ENCODE measurements at places on chromosomes 7 and 10. TPM values are rescaled to one million over a fixed set of nuclear protein-coding genes. Genes with fewer than 3 reads are reported as not detected.

Gene UPK3BL2
- total RNA-seq = 1.6 TPM

Gene ACBD7
- 7.3 TPM for total RNA-seq

Gene GFRA1
- total RNA-seq = 46.3 TPM

Gene CUBN
- 0.16 TPM for total RNA-seq

Gene FAM25C
- not detected for total RNA-seq

DNA sequence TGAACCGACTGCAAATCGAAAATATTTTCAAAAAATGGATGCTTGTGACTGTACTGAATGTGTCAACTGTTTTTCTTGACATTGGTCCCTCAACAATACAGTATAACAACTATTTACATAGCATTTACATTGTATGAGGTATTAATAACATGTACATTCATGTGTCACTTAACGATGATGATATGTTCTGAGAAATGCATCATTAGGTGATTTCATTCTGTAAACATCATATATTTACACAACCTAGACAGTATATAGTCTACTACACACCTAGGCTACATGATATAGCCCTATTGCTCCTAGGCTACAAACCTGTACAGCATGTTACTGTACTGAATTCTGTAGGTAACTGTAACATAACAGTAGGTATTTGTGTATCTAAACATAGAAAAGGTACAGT, 39.7 kb downstream of the SIRT1 start:
- DNase-seq = no peak

DNA sequence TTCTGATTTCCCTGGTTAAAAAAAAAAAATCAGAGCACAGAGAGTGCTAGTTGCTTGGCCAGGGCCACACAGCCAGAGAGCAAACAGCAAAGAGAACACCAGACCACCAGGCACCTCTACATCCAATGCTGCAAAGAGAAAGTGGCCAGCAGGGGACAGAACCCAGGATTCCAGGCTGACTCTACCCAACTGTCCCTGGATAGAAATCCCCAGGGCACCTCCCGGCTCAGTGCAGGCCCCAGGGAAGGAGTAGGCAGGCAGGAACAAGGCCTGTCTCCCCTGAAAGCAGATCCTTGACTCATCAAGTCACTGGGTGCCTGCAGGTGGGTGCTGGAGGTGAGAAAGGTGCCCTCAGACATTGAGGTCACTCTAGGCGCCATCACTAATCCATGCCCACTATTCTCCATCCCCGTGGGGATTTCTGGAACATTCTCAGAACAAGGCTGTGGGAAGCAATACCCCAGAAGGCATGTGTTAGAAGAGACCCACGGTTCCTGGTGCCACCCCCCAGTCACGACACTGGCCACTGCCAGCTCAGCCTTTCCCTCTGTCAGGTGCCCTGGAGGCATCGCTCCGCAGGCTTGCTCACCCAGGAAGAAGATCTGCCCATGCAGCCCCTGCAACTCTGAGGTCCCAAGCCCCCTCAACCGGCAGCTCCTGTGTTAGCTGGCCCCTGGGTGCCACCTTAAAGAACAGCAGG, 154.8 kb downstream of the GRID1 start:
- no peak for DNase-seq

DNA sequence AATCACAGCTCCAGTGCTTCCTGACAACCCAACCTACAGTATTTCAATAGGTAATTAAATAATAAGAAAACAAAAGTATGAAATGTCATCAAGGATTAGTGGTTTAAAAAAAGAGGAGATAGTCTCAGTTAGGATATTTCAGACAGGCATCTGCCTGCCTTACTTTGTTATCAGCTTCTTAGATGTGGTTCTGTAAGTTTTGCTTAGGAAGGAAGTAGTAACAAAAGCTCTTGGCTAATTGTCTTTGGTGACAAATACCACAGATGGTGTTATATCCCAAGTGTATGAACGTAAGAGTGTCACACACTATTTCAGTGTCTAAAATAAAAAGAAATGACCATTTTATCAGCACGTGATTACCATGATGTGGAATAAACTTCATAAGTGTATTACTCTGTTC, 9.8 kb upstream of the ACTA2 start:
- no peak for DNase-seq

GRCh38 chr10:129617768-129618167, 150.7 kb downstream of the MGMT start:
- DNase-seq = no peak

GRCh38 chr7:47688311-47689100, 106.6 kb upstream of the TNS3 start:
- no peak for DNase-seq

GRCh38 chr10:3720228-3721019, 64.6 kb downstream of the KLF6 start:
- no peak for DNase-seq

DNA sequence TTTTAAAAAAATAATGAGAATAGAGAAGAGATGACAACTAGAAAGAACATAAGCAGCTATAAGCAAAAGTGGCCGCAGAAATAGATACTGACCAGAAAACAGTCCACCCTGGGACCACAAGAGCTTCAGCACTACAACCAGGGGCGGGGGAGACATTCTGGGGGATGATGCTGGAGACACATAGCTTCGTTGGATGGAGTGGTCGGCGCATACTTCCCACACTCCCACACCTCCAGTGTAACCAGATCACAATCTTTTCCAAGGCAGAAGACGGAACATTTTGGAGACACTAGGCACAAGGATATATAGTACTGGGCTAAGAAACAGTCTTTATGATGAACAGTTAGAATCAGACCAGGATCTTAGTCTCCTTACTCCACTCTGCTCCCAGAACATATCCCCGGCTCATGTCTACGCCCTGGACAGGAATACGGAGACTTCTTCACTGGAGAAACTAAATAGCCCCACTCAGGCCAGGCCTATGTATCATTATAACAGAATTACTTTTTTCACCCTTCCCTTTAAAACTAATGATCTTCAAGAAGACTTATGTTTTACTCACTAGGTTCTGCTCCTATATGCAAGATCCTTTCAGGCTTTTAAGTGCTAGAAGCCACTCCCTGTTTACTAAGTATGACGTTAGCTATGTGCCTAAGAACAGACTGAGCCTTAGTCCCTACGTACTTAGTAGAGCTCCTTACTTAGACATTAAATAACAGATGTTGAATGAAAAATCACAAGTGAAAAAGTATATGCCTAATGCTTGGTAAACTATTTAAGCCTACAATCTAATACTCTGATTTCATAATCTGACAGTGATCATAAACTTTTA, 169.6 kb downstream of the SRPK2 start:
- DNase-seq = no peak

GRCh38 chr10:96357038-96357620, 1.7 kb downstream of the OPALIN start:
- no peak for DNase-seq

GRCh38 chr7:156829669-156830336, 63.2 kb downstream of the LMBR1 start:
- DNase-seq = no peak

DNA sequence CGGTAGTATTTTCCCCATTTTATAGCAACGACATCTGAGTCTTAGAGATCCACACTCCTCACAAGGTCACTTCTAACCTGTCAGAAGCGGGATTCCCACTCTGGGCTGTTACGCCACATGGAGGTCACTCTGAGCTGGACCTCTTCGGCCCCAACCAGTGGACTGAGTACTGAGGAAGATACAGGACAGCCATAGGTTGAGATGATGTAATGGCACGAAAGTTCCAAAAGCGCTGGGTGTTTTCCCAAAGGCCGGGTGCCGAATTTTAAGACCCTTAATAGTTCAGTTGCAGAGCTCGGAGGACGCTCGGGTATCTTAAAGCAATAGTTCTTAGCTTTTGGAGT, 699 bp downstream of the GHITM start:
- DNase-seq = no peak

DNA sequence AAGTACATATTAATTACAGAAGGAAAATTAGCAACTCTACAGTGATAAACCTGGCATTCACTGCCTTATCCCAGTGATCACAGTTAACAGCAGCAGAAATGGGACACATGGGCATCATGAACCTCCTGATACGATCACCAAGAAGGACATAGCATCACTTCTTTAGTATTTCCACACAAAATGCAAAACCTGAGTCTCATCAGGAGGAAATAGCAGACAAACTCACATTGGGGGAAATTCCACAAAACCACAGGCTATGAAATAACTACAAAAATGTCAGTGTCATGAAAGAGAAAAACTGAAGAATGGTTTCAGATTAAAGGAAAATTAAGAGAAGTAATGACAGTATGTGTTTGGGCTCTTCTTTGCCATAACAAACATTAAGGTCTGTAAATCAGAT, 12.0 kb upstream of the PURB start:
- no peak for DNase-seq

DNA sequence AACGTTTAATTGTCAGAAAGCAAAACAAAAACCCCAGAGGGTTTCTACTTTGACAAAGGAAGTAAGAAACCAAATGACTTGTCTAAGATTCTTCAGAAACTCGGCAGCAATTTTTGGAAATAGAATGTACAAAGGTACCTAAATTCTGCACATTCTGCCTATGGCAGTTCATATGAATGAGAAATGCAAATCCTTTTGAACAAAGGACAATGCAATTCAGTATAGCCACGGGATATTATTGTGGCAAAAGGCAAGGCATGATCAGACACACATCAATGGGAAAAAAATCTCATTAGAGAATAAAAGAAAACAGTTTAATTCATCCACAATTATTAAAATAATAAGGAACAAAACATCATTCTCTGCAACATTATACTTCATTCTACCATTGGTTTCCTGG, 93.4 kb downstream of the SEMA3C start:
- DNase-seq = no peak

DNA sequence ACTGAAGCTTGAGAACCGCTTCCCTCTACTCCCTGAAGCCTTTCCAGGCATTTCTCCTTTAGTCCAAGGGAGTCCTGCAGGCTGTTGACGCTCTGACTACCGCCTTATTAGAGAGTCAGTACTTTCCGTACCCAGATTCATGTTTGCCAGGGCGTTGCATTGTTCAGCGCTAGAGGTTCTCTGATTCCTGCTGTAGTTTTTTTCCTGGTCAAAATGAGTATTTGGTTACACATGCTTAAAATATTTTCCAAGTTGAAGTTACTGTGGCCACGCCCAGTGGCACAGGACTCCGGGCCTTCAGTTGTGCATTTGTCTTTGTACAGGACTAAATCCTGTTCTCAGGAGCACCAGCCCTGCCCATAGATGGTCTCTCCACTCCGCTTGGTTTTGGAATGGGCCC, 7.9 kb downstream of the MTURN start:
- DNase-seq = peak; percentile 87

DNA sequence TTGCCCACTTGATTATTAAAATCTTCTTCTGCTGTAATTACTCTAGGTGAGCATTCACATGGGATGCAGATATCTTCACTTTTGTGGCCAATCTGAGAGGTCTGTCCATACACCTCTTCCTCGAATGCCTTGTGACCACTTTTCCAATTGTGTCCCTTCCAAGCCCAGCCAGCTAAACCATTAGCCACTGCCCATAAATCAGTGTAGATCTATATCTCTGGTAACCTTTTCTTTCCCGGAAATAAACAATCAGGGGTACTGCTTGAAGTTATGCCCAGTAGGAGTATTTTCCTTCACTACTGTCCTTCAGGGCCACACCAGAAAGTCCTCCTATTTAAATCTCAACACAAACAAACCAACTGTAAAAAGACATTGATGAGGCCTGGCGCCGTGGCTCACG, 104.6 kb upstream of the KCNMA1 start:
- DNase-seq = no peak

- no peak for DNase-seq
Observed at GRCh38 chr10:20406281-20407104, 490.6 kb downstream of the NEBL start.

- no peak for DNase-seq
Observed at GRCh38 chr10:62990126-62990525, 143.0 kb upstream of the NRBF2 start.

- DNase-seq = peak; percentile 68
Observed at GRCh38 chr10:97888641-97889262, 39.1 kb downstream of the GOLGA7B start.
